ENCODE measurements at places on chromosomes 1 and 21.

DNA sequence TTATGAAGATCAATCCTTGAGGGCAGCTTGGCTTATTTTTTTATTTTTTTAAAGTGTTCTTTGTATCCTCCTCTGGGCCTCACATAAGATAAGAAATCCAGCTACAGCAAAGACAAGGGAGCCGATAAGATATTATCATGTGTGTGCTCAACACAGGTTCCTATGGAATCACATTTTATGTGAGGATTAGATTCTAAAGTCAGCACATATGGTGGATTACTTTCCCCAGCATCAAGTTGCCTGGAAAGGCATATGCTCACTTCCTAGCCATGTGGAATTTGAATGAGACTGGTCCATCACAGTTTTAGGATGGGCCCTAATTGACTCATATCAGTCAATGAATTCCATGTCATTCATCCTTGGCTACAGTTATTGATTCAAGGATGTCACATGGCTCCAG is 456.9 kb upstream of the LRRC7 start:
- no peak for DNase-seq

DNA sequence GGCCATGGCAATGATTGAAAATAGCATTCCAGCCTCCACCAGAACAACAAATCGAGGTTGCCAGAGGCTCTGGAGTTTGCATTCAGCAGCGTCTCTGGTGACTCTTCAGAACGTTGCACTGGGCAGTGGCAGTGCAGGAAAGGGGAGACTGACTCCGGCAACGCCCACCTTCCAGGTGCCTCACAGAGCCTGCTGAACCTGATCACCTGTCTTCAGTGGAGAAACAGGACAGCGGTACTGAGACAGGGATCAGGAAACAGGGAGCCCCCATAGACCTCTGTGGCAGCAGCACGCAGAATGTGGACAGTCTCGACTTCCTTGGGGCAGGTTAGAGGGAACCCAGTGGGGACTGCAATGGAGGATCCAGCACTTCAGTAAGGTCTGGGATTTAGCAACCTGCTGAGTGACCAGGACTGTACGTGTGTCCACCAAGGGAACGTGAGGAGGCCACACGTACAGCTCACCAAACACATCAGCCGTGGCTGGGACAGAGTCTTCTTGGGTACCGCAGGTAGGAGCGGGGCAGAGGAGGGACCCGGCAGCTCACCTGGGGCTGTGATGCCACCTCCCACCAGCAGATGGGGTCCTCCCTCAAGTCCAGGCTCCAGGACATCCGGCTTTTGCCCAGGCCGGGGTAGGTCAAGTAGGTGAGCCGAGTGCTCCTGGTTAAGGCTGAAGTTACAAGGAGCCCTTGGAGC is 128.6 kb downstream of the PRDM2 start:
- peak; percentile 79 for DNase-seq

DNA sequence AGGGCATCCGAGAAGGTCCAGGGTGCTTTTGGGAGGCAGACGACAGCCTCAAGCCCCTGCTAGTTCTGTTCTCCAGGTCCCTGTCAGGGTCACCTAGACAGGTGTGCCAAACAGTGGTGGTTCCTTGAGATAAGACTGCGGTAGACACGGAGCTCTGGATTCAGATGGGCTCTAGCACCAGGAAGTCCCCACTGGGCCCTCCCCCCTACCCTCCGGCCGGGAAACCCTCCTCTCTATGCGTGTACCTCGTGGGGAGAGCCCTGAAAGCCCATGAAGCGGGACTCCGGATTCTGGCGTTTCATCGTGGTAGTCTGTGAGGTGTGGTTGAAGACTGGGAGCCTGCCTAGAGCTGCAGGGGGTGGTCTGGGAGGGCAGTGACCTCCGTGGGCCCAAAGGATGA is 2.1 kb upstream of the KCNA2 start:
- DNase-seq, result no peak

GRCh38 chr21:29580732-29581285 is 282.1 kb downstream of the BACH1 start:
- no peak for DNase-seq

- no peak for DNase-seq
Measured at GRCh38 chr1:47647327-47647845, 209.5 kb downstream of the FOXD2 start.

DNA sequence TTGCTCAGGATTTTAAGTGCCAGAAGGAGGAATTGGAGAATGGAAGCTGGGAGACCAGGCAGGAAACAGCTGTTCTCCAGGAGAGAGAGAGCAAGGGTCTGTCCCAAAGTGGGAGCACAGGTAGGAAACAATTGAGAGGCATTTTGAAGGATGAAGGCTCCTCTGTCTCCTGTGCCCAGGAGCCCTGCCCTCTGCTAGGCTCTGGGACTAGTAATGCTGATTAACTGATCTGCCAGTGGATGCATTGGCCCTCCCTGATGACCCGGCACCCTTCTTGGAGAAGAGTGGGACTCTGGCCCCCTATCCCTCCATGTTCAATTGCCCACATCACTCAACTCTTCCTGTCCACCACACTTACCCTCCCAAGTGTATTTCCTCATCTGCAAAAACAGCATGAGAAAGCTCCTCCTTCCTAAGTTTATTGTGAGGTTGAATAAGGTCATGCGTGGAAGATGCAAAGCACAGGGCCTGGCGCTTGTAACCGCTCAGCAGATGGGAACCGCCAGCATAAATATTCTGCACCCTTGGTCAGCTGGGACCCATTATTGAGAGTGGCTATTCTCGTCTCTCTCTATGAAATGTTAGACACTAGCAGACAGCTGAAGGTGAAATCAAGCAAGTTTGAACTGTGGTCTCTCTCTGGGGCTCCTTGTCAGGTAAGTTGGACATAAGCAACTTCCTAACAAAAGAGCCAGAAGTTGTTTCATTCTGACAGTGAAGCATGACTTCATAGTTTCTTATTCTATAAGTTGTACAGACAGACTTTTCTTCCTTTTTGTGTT is 63.0 kb upstream of the ANGPTL1 start:
- no peak for DNase-seq

GRCh38 chr1:181091309-181092040 is 3.0 kb downstream of the IER5 start:
- DNase-seq, result no peak

DNA sequence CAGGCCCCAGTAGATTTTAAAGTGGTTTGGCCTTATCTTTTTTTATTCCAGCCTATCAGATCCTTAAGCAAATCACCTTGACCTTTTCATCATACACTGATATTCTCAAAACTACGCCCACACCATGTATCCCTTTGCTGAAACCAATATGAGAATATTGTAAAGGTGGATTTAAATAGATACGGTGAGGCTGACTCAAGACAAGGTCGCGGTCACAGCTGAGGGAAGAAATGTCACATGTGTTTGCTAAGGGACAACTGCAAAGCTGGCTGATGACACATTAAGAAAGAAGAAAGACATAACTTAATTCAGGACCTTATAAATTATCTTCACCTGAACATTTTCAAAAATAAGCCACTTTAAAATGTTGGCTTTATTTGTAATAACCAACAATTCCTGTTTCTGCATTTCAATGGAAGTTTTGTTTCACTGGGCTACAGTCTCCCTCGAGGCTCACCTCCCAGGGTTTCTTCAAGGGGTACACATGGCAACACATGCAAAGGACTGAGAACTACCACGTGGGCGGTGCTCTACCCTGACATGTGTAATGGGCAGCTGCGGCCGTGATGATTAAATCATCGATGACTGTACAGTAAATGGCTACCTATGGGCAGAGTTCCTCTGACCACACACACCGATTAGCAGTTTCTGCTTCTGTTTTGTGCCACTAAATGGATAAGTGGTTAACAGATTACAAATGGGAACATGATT is 189.5 kb downstream of the SIPA1L2 start:
- DNase-seq, result no peak

All from GM20000 (cell line).